ENCODE measurements at places on chromosomes 4 and X. TPM values are rescaled to one million over a fixed set of nuclear protein-coding genes. Genes with fewer than 3 reads are reported as not detected.

FAM53A gene
- total RNA-seq, result 2.0 TPM

KLB gene
- total RNA-seq, result not detected

UGT2B7 gene
- total RNA-seq, result not detected

PPP3CA gene
- 48.6 TPM for total RNA-seq

PDLIM3 gene
- total RNA-seq, result 11.7 TPM

CENPE gene
- 14.5 TPM for total RNA-seq

DNA sequence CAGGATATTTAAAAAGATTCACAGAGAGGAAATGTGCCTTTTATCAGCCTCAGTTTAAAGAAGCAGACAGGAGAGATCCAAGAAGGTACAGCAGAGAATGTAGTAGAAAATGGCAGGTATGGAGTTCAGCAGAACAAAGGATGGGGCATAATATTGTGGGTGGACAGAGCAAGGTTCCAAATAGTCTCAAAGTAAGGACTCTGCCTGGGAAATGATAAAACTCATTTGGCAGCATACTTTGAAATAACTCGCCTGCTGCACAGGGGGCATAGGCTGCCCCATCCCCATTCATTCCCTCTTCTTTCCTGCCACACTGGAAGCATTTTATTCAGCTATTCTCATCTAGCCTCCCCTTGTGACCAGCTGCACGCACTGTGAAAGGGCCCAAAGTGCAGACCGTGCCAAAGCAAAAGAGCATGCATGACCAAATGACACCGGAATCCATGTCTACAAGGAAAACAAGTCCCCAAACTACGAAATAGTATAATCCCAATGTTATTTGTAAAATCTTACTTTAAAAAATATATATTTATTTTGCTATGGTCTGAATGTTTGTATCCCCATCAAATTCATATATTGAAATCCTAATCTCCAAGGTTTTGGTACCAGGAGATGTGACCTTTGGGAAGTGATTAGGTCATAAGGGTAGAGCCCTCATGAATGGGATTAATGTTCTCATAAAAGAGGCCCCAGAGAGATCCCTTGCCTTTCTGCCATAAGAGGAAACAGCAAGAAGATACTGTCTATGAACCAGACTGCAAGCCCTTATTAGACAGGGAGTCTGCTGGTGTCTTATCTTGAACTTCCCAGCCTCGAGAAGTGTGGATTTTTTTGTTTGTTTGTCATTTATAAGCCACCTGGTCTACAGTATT is 77.4 kb upstream of the PRSS48 start:
- no peak for DNase-seq

DNA sequence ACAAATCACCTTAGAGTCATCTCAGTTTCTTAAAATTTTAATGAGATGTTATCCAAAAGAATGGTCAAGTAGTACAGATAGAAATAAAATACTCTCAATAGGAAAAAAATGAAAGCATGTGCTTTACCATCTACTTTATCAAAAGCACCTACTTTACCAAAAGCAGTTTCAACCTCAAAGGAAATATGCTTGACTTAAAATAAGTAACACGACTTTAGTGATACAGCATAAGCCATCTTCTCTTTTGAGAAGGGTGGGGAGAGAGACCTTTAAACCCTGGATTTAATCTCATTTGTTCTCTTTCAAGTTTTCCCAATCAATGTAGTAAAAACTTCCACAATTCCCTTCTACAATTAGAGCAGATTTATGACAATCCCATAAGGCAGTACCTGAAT is 26.5 kb downstream of the OTUD4 start:
- DNase-seq, result no peak

DNA sequence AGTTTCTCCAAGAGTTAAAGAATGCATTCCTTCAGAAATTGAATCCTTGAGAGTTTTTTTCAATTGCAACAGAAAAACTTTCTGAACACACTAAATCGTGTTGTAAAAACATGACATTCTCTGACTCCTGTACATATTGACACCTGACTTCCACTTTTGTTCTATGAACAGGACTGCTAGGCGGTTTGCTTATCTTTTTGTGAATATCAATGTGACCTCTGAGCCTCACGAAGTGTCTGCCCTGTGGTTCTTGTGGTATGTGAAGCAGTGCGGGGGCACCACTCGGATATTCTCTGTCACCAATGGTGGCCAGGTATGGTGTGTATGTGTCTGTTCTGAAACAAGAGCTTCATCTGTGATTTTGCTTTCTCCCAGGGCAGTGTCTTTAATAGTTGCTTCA is 71.9 kb downstream of the MAOA start:
- DNase-seq, result no peak

DNA sequence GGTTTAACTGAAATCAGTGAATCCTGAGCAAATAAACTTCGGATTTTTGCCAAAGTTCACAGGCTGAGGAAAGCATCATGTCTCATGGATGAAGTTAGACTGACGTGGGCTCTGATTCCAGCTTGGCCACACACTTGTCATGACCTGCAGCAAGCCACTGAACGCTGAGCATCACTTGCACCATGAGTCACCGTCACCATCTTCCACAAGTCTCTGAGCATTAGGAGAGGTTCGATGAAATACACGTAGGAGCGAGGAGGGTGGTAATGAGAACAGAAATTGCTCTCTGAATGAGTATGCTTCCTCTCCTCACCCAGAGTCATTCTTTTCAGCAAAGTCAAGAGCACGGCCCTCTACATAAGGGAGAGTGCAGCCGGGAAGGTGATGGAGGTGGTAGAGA is 3.8 kb upstream of the TRIML2 start:
- DNase-seq, result peak; percentile 28

GRCh38 chr4:26729027-26729426 is 131.6 kb upstream of the STIM2 start:
- no peak for DNase-seq

DNA sequence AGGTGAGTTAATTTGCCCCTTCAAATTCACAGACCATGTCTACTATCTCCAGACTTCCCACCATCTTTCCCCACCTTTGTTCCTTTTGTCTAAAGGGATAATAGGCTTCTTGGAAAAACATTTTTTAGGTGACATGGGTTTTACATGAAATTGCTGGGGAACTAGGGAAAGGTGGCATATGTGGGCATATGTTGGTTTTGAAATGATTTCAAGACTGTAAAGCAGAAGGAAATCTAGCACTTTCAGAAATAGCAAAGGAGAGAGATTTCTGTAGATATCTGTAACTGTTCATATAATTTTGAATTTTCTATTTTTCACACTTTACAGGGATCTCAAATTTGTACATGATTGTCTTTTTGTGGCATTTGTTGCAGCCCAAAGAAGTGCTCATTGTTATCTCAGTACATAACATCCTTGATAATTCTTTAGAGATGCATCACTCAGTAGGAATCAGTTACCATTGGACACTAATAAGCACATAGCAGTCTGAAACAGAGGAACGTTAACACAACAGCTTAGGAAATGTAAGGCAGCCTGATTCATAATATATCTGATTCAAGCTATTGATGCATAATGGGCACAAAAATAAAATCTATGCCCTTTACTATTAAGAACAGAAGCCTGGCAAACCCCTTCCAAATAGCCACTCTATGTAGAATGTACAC is 659.7 kb downstream of the CENPC start:
- DNase-seq, result no peak

GRCh38 chr4:102553982-102554381 is 52.8 kb downstream of the NFKB1 start:
- peak; percentile 42 for DNase-seq

DNA sequence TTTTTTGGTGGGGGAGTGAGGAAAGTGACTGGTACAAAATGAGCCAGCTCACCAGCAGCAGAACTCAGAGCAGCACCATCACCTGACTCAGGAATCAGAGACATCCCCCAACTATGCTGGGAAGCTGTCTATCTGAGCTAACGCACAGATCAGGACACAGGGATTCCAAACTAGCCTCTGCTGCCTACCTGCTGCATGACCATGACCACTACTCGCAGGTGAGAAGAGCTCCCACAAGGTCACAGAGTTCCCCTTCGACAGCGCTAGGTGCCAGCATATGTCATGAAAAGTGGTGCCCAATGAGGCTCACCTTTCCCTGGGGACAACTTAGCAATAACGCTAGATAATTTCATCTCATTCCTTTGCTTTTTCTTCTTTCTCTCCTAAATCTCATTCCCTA is 662.6 kb upstream of the CPEB2 start:
- DNase-seq, result no peak

GRCh38 chr4:80078346-80079092 is 5.5 kb upstream of the ANTXR2 start:
- DNase-seq, result no peak

DNA sequence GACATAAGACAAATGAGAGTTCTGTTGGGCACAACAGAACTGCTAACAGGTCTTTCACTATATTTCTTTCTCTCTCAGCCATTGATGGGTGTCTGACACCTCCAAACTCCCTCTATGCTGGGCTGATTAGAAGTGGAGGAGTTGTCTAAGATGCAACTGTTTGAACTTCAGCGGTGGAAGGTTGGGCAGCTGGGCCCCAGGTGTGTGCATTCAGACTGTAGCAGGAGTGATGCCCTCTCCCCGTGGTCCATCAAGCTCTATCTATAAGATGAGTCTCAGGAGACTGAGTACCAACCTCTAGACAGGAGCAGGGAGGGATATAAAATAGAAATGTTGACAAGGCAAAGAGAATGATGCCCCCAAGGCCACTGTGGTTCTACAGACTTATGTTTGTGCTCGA is 28.2 kb upstream of the CHRNA9 start:
- DNase-seq, result no peak

DNA sequence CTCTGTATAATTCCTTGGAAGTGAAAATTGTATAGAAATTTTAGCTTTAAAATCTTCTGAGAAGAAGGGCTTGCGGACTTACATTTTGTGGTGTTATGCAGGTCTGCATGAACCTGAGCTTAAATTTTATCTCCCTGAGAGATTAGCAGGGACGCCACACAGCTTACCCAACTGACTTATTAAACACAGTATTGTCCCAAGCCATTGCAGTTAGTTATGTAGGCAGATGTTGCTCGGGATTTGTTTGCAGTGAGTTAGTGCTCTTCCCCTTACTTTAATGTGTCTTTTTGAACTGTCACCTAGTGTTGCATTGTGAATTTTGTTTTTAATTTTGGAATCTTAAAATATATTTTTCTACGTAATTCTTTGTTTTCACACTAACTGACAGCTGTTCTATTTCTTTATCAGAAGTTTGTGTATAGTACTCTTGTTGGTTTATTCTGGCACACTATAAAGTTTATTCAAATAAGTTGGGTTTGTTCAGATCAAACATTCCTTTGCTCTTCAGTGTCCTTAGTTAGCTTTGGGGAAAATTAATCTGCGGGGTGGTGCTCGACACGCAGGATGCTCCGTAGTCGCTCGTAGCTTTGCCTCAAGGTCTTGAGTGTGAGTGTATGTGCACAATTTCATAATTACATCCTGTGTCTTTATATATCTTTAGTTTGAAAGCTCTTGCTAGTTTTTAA is 145.4 kb downstream of the STIM2 start:
- DNase-seq, result peak; percentile 36

DNA sequence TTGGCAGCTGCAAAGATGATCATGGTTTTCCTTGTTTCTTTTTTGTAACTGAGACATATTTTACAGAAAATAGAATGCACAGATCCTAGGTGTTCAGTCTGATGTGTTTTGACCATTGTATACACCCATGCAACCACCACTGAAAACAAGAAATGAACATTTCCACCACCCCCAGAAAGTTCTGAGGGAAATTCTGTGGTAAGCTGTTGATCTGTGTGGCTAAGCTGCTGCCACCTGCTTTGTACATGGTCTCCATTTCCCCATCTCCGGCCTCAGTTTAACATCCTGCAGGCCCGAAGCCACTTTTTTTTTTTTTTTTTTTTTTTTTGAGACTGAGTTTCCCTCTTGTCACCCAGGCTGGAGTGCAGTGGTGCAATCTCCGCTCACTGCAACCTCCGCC is 65.3 kb downstream of the NYX start:
- DNase-seq, result no peak
